ENCODE measurements at places on chromosomes 11 and 22. TPM values are rescaled to one million over a fixed set of nuclear protein-coding genes. Genes with fewer than 3 reads are reported as not detected.

The PHETA2 gene
- 6.5 TPM for total RNA-seq

The VWCE gene
- total RNA-seq, result 0.94 TPM

The LSP1 gene
- 12.1 TPM for total RNA-seq

The CD3D gene
- 1.5 TPM for total RNA-seq

The NEFH gene
- 0.28 TPM for total RNA-seq

- peak overlapping the region; percentile 54 for H3K4me3 ChIP-seq
- peak overlapping the region; percentile 86 for H3K27ac ChIP-seq
- no peaks in the 10 kb centered on the region for H3K36me3 ChIP-seq
Measured at GRCh38 chr11:115503083-115503885, 931 bp downstream of the CADM1 start.

GRCh38 chr11:20008871-20009644 is 151.2 kb downstream of the DBX1 start:
- no peaks in the 10 kb centered on the region for H3K36me3 ChIP-seq
- no peaks in the 10 kb centered on the region for H3K27me3 ChIP-seq
- H3K4me1 ChIP-seq, result no peaks in the 10 kb centered on the region
- H3K4me3 ChIP-seq, result no peak overlapping the region

GRCh38 chr11:48031602-48032001 is 51.2 kb downstream of the PTPRJ start:
- H3K4me3 ChIP-seq, result no peak overlapping the region
- no peaks in the 10 kb centered on the region for H3K27me3 ChIP-seq
- H3K4me1 ChIP-seq, result no peaks in the 10 kb centered on the region
- no peaks in the 10 kb centered on the region for H3K36me3 ChIP-seq
- H3K27ac ChIP-seq, result no peak overlapping the region
- no peak for DNase-seq

DNA sequence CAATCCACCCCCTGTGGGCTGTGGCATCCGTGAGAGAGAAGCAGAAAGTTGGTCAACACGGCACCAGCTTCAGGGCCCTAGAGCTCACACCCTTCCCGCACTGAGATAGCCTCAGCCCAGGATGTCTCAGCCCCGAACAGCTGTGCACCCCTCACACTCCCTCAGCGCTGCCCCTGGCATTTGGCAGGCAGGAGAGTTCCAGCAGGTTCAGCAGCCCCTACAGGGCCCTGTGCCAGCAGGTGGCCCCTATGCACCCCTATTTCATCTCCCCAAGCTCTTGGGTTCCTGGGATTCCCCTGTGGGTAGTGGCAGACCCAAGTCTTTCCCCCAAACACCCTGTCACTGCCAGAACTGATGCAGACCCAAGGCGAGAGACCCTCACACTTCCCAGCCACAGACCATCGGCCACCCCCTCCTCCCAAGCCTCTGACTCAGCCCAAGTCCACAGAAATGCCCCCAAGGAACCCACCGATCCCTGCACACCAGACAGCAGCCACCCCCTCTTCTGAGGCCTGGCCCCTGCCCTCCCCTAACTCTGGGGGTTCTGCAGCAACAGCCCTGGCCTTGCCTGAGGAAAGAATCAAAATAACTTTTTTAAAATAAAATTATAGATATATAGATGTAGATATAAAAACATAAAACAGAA is 183.6 kb downstream of the IGLL1 start:
- H3K4me1 ChIP-seq, result no peaks in the 10 kb centered on the region
- no peak for DNase-seq
- no peak overlapping the region for H3K4me3 ChIP-seq
- no peaks in the 10 kb centered on the region for H3K36me3 ChIP-seq
- no peaks in the 10 kb centered on the region for H3K27me3 ChIP-seq

GRCh38 chr11:128627666-128628324 is 40.4 kb upstream of the ETS1 start:
- DNase-seq, result peak; percentile 56
- H3K4me1 ChIP-seq, result no peaks in the 10 kb centered on the region
- H3K27me3 ChIP-seq, result no peaks in the 10 kb centered on the region
- no peak overlapping the region for H3K4me3 ChIP-seq

All from right atrium auricular region (tissue), 2 donors.